CD4-positive, CD25-positive, alpha-beta regulatory T cell (primary cell): ENCODE measurements at places on chromosomes 16 and 17.

DNA sequence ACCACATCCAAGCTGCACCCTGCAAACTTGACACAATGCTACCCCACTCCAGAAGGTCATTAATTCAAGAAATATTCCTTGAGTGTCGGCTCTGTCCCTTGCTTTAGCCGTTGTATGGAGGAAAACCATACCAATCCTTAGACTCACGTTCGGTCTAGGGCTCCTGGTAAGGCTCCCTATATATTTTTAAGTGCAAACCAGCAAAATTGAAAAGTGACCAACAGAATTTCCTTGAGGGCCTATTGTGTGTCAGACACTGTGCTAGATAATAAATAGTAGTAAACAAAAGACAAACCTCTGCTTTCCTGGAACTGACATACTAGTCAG lies 390 bp upstream of the BBS2 start:
- DNase-seq, result no peak

DNA sequence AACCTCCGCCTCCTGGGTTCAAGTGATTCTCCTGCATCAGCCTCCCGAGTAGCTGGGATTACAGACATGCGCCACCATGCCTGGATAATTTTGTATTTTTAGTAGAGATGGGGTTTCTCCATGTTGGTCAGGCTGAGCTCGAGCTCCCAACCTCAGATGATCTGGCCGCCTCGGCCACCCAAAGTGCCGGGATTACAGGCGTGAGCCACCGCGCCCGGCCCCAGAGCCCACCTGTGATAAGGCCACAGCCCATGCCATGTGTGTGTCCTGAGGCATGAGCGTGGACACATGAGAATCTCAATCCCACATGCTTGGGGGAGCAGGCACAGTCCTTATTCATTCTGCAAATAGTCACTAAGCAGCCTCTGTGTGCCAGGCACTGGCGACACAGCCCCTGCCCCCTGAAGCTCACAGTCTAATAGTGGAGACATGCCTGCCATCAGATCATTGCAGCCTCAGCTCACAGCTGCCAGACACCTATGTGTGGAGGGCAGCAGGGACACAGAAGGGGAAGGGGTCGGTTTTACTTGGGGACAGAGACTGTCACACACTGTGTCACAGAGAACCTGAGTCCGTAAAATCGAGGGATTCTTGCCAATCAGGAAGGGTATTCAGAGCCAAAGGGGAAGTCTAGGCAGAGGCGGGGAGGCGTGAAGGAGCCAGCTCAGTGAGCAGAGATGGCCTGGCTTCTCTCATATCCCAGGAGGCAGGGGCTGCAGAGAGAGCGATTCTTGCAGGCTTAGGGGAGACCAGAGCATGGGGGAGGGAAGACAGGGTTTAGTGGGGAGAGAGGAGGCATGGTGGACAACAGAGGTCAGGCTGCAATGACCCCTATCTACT lies 9.4 kb upstream of the ABCC3 start:
- DNase-seq, result no peak

GRCh38 chr17:30113213-30113612 lies 3.4 kb upstream of the NSRP1 start:
- no peak for DNase-seq

GRCh38 chr16:77219437-77219836 lies 20.2 kb downstream of the SYCE1L start:
- no peak for DNase-seq

DNA sequence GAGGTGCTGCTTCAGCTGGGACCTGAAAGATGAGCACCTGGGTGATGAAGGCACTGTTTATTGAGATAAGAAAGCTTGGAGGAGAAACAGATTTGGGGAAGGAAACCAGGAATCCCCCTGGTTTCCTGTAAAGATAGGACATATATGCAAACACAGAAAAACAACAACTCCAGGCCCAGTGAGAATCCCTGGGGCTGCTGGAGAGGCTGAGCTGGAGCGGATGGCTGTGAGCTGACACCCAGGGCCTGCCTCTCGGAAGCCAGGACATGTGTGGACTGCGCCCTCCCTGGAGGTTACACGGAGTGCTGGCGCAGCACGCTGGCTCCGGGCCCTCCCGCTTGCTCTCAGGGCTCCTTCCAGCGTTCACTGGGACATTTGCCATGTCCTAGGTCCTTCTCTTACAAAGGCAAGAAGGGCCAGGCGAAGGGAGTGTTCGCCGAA lies 57.5 kb downstream of the CYB5B start:
- no peak for DNase-seq

DNA sequence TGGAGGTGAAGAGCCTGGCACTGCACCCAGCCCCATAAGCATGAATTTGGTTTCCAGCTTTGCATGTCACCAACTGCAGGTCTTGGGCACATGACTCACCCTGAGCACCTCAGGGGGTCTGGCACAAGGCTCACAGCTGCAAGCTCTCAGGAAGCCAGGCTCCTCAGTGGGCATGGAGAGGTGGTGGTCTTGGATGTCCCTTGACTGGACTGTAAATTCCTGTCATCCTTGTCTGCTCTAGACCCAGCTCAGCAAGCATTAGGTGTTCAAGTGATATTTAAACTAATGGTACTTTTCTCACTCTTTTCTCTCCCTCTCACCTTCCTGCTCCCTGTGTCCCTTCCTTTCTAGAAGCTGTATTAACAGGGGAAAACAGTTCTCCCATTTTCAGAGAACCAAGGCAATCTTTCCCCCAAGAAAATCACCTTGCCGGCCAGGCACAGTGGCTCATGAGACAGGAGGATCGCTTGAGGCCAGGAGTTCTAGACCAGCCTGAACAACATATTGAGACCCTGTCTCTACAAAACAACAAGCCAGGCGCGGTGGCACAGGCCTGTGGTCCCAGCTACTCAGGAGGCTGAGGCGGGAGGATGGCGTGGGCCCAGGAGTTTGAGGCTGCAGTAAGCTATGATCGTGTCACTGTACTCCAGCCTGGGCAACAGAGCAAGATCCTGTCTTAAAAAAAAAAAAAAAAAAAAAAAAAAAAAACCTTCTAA lies 5.1 kb upstream of the KIFC3 start:
- DNase-seq, result no peak

- no peak for DNase-seq
Measured at GRCh38 chr16:23320693-23321092, 18.6 kb downstream of the SCNN1B start.

DNA sequence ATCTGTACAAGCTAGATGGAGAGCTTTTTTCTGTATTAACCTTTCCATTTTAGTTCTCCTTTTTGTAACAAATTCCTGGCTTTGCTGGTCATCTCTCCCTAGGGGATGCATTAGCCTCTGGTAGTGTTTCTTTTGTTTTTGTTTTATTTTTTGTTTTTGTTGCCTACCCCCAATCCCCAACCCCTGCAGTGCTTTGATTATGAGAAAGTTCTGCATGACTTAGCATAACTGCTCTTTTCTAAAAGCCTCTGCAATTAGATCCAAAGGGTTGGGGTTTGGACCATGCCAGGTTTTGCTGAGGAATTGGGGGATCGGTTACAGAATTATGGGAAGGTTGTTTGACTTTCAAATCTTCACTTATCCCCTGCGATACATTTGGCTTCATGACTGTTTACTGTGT lies 98.2 kb downstream of the ADAMTS18 start:
- DNase-seq, result no peak

- DNase-seq, result no peak
Measured at GRCh38 chr16:80948886-80949493, 57.7 kb downstream of the CMC2 start.

GRCh38 chr17:15981208-15981607 lies 18.3 kb downstream of the ZSWIM7 start:
- no peak for DNase-seq

DNA sequence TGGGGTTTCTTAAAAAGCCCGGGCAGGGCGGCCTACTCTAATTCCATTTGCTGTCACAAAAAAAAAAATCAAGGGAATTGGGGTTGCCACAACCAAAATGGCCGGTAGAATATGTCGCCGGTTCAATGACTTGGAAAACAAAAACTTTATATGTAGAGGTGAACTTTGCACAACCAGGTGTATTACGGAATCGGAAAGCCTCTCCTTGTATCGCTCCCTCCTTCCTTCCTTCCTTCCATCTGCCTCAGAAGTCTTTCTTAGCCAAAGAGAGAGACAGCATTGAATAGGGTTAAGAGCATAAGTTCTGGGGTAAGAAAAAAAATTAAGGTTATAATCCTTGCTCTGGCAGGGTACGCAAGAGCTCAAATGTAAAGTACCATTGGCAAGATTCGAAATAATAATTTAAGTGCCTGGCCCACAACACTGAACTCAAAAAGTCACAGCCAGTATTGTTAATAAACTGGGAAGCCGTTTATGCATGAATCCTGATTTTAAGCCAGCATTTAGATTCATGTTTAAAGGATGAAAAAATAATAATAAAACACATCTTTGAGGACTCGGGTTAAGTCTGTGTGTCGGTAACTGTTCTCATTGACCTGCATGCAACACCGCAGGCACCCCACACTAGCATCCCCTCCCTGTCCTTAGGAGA lies 522 bp upstream of the GLG1 start:
- DNase-seq, result no peak

GRCh38 chr17:66533572-66533971 lies 231.2 kb downstream of the PRKCA start:
- DNase-seq, result no peak

- DNase-seq, result no peak
Measured at GRCh38 chr16:87376660-87377059, 6.9 kb downstream of the FBXO31 start.

- DNase-seq, result no peak
Measured at GRCh38 chr16:63774302-63774701, 1347.6 kb downstream of the CDH11 start.

DNA sequence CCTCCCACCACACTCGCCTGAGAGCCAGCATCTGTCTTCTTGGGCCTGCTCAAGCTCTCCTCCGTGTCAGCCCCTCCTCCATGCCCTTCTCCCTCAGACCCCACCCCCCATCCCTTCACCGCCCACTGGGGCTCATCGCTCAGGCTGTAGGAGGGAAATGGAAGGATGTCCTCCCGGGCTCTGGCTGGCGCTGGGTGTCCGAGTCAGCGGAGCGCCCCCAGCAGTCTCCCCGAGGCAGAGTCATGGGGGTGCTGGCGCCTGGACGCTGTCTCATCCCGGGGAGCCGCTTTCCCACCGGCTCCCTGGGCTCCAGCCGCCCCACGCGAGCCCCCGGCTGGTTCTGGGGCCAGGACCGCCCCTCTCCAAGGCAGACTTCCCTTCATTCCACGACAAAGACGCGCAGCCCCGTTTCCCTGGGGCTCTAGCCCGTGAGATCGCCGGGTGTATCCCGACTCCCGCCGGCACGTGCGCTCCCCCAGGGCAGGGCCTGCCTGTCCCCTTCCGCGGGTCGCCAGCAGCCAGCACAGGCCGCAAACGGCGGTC lies 428 bp upstream of the ANTKMT start:
- peak; percentile 45 for DNase-seq

DNA sequence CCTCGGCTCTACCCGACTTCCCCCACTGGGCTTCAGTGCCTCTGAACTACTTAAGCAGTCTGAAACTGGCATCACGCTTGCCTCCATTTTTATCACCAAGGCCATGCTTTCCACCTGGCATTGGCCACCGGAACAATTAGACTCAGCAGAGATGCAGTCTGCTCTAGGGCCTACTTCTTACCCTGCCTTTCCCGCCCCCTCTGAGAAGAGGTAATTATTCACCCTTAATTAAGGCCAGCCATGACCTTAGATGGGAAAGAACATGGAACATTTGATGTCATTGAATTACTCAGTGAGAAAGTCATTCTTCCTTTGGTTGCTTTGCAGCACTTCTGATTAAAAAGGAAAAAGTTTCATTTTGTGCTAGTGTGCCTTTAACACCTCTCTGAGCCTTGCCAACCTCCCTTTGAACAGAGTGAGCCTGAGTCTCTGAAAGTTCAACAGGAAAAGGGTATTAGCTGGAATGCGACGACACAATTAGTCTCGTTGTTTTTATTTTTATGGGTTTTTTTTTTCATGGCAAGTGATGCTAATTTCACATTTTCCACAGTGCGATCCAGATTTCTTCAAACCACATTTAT lies 60.9 kb upstream of the TNRC6A start:
- DNase-seq, result no peak

DNA sequence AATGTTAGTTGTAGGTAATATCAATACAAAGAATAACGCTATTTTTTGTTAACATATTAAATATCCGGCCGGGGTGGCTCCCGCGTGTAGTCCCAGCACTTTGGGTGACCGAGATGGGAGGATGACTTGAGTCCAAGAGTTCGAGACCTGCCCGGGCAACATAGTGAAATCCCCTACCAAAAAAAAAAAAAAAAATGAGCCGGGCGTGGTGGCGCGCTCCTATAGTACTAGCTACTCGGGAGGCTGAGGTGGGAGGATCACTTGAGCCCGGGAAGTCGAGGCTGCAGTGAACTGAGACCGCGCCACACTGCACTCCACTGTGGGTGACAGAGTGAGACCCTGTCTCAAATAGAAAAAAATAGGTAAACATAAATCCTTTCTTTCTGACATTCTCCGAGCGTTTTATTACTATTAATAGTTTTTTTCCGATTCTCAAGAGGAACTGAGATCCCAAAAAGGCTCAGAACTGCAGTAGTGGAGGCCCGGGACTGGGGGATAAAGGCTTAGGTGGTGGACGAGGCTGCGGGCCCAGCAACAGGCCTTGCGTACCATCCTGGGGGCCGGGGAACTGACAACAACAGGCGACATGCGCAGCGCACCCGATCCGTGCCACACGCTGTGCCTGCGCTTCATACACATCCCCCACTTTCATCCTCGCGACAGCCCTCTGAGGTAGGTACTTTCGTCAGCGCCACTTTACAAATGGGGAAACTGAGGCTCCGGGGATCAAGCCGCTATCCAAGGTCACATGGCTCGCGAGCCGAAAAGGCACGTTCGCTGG lies 919 bp downstream of the N4BP1 start:
- peak; percentile 67 for DNase-seq

- DNase-seq, result no peak
Measured at GRCh38 chr16:27332105-27332504, 18.3 kb downstream of the IL4R start.

- no peak for DNase-seq
Measured at GRCh38 chr17:13544765-13545164, 57.0 kb downstream of the HS3ST3A1 start.

- DNase-seq, result no peak
Measured at GRCh38 chr16:11138022-11138768, 117.8 kb downstream of the SOCS1 start.

DNA sequence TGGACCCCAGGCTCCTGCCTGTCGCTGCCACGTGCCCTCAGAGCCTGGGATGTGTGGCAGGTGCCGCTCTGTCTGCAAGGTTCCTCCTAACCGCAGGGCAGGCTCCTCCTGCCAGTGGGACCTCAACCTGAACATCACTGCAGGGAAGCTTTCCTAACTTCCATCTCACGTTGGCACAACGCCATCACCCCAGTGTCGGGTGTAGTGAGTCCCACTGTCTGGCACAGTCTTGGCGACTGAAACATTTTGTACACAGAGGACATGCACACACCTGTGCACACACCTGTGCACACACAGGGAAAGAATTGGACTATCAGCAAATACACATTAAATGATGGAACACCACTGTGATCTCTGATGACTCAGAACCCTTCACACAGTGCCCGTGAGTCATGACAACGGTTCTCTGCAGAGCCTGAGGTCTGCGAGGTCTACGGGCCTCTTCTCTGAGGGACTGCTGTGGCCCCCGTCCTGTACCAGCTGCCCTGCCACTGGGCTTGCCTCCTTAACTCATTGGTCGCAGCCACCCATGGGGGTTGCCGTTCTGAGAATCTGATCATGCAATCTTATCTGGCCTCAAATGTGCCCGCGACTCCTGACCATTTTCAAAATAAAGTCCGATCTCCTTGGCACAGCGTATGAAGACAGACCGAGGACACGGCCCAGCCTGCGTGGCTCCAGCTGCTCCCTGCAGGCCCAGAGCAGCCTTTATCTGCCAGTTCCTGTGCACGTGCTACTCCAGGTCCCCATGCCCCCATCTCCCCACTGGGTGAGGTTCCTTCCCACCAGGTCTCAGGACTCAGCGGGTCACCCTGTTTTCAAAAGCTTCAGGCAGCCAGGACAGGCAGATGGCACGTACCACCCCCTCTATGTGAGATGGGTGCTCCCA lies 7.6 kb downstream of the CCDC57 start:
- no peak for DNase-seq
